ENCODE measurements at places on chromosomes 6 and 20.

DNA sequence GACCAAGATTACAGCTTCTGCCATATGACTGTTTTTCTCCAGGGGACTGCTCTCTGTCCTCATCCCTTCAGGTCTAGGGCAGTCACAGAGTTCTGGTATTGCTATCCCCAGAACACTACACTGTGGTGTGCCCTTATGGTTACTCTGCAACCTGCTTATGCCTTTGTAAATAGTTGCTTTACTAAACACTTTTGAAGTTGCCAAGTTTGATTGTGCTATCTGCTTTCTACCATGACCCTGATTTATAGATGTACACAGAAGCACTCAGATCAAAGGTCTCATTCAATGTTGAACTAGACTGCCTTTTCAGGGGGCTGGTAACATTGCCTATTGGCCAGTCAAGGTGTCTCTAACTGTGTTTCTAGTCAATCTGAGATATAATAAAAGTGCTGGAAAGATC, 794.7 kb downstream of the DHX35 start:
- H3K4me1 ChIP-seq, result no peaks in the 10 kb centered on the region
- no peak overlapping the region for H3K27ac ChIP-seq
- H3K36me3 ChIP-seq, result no peaks in the 10 kb centered on the region
- H3K27me3 ChIP-seq, result no peaks in the 10 kb centered on the region
- no peak for DNase-seq

GRCh38 chr20:50357783-50358161, 152.4 kb upstream of the PTPN1 start:
- H3K4me1 ChIP-seq, result peaks cover 19% of the 10 kb centered on the region
- H3K27ac ChIP-seq, result no peak overlapping the region
- no peak for DNase-seq

DNA sequence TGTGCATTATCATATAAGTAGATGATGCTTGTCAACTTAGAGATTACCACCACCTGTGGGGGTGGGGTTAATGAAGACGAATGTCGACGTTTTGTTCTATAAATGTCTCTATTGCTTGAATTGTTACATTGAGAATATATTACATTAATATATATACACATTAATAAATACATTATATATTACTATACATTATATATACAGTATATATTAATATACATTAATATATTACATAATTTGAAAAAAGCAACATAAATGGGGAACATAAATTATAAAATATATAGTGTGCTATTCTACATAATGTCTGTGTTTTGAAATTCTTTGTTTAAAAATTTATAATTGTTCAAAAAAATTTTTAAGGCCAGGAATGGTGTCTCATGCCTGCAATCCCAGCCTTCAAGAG, 81.1 kb downstream of the ALDH8A1 start:
- no peaks in the 10 kb centered on the region for H3K36me3 ChIP-seq
- H3K27ac ChIP-seq, result no peak overlapping the region
- no peaks in the 10 kb centered on the region for H3K27me3 ChIP-seq
- H3K4me3 ChIP-seq, result no peak overlapping the region
- no peak for DNase-seq

DNA sequence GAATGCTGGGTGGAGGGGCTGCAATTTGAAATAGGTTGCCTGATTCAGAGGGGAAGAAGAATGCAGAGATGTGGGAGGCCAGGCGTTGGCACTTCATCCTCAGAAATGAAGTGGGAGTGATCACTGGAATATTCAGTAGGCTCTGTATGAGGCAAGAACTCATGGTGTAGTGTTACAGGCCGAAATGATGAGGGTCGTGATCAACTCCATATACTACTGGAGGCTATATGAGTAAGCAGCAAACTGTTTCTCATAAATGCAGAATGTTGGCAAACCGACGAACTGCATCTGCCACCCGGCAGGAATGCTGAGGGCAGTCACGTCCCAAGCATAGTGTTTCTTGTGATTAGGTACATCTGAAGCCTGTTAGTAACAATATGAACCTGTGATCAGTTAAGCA, 12.7 kb downstream of the KCNS1 start:
- no peak for DNase-seq
- H3K36me3 ChIP-seq, result peaks cover under 1% of the 10 kb centered on the region
- H3K4me1 ChIP-seq, result peaks cover 3% of the 10 kb centered on the region
- H3K27me3 ChIP-seq, result no peaks in the 10 kb centered on the region
- H3K27ac ChIP-seq, result no peak overlapping the region

- no peak for DNase-seq
- peaks cover 17% of the 10 kb centered on the region for H3K4me1 ChIP-seq
- no peak overlapping the region for H3K27ac ChIP-seq
- peaks cover 36% of the 10 kb centered on the region for H3K27me3 ChIP-seq
- no peaks in the 10 kb centered on the region for H3K36me3 ChIP-seq
These were observed 410 bp downstream of the SYNE1 start for GRCh38 chr6:152636609-152637295.

GRCh38 chr20:45047581-45048119, 53.3 kb downstream of the KCNS1 start:
- H3K4me3 ChIP-seq, result no peak overlapping the region
- H3K27me3 ChIP-seq, result no peaks in the 10 kb centered on the region
- H3K4me1 ChIP-seq, result peaks cover 26% of the 10 kb centered on the region
- H3K27ac ChIP-seq, result no peak overlapping the region
- peaks cover 25% of the 10 kb centered on the region for H3K36me3 ChIP-seq

GRCh38 chr6:33886673-33887144, 82.9 kb upstream of the MLN start:
- DNase-seq, result no peak
- H3K27me3 ChIP-seq, result no peaks in the 10 kb centered on the region
- no peak overlapping the region for H3K4me3 ChIP-seq
- H3K27ac ChIP-seq, result no peak overlapping the region

GRCh38 chr6:138428944-138429598, 25.0 kb downstream of the HEBP2 start:
- no peak overlapping the region for H3K4me3 ChIP-seq
- peaks cover 6% of the 10 kb centered on the region for H3K36me3 ChIP-seq
- no peak overlapping the region for H3K27ac ChIP-seq
- no peaks in the 10 kb centered on the region for H3K27me3 ChIP-seq

GRCh38 chr20:6180531-6180930, 57.7 kb upstream of the FERMT1 start:
- DNase-seq, result peak; percentile 30
- H3K4me1 ChIP-seq, result no peaks in the 10 kb centered on the region
- no peak overlapping the region for H3K4me3 ChIP-seq
- H3K27ac ChIP-seq, result no peak overlapping the region
- peaks cover 2% of the 10 kb centered on the region for H3K27me3 ChIP-seq

DNA sequence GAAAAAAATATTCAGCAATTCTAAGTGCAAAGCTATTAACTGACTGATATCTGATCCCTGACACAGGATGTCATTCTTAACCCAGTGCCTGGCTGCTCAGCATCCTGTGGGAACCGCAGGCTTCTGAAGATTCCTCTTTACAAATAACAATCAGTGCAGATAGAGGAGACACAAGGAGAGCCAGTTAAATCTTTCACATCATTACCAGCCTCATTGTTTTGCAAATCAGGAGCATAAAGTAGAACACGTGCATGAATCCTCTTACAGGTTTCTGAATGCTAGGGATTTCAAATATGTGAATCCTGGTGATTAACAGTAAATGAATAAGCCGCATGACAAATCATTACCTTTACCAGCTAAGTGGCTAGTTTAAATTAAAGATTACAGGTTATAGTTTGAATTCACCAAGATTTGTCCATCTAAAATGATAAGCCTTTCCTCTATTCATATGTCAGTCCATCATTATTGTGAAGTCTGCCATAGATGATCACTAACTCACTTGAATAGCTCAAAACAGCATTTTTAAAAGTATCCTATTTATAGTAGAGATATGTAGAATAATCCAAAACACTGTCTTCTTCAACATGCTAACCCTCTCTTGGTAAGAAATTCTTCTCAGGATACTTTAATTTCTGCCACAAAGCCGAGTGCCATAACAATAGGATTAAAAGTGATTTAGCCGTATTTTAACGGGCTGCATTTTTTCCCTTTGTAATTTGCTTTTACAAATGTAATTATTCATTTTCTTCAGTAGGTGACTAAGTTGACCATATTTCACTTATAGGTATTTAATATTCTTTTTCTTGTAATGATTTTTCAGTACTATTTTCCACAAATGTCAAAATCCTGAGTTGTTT, 367.3 kb upstream of the EPHA7 start:
- H3K27me3 ChIP-seq, result no peaks in the 10 kb centered on the region
- H3K4me1 ChIP-seq, result no peaks in the 10 kb centered on the region
- H3K36me3 ChIP-seq, result no peaks in the 10 kb centered on the region
- no peak overlapping the region for H3K4me3 ChIP-seq

DNA sequence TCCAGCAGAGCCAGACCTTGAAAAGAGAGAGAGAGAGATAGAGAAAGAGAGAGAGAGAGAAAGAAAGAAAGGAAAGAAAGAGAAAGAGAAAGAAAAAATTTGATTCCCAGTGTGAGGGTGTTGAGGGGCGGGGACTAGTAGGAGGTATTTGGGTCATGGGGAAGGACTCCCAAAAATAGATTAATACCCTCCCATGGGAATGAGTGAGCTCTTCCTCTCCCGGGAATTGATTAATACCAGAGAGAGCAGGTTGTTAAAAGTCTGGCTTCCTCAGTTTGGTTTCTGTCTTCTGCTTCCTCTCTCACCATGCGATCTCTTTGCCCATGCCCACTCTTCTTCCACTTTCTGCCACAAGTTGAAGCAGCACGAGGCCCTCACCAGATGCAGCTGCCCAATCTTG, 28.8 kb upstream of the CFAP206 start:
- no peak overlapping the region for H3K4me3 ChIP-seq
- H3K36me3 ChIP-seq, result no peaks in the 10 kb centered on the region
- H3K27me3 ChIP-seq, result no peaks in the 10 kb centered on the region
- no peak for DNase-seq
- H3K4me1 ChIP-seq, result no peaks in the 10 kb centered on the region

DNA sequence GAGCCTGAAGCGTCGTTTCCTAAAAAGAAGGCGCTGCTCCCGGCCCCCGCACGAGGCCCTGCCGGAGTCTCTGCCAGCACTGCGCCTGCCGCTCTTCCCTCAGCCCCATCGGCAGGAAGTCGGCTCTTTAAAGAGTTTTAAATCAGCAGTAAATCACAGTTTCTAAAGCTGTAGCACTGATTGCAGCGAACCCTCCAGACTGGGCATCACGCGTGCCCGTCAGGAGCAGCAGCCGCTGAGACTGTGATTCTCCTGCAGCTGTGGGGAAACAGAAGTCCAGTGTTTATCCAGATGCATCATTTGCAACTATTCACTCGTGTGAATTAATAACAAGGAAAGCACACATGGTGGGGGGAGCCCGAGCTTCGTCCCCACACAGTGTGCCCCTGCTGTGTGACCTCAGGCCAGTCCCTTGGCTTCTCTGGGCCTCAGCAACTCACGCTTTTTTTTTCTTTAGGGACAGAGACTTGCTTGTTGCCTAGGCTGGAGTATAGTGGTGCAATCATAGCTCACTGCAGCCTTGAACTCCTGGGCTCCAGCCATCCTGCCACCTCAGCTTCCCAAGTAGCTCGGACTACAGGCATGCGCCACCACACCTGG, 28.3 kb downstream of the DLL1 start:
- no peak for DNase-seq
- peaks cover 6% of the 10 kb centered on the region for H3K27me3 ChIP-seq
- no peak overlapping the region for H3K4me3 ChIP-seq
- H3K27ac ChIP-seq, result no peak overlapping the region
- no peaks in the 10 kb centered on the region for H3K36me3 ChIP-seq
- no peaks in the 10 kb centered on the region for H3K4me1 ChIP-seq

DNA sequence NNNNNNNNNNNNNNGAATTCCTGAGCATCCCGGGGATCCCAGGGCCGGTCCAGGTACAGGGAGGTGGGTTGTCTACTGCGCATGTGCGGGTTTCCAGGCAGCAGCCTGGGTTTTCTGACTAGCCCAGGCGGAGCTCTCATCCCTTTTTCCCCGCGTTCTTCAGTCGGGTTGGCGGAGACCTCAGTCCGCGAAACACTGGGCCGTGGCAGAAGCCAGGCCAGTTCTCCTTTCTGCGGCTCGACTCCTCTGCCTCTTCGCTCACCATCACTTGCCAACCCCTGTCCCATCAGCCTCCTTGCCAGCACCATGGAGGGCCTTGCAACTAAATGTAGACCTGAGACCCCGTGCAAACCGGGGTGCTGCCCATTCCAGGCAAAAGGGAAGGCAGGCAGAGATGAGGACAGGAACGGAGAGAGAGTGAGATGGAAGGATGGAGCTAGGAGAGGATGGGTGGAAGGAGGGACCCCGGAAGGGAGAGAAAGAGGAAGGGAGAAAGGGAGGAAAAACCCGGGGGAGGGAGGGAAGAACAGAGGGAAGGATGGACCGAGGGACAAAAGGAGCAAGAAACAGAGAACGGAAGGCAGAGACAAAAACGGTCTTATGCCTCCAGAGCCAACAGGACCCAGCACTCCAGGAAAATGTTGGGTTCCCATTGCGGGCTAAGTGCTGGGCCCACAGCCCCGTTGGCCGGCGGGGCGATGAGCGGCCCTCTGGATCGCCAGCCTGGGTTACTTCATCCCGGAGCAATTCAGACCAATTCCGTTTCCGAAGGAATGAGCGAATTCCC, 445.4 kb upstream of the DEFB115 start:
- no peaks in the 10 kb centered on the region for H3K4me1 ChIP-seq
- H3K27ac ChIP-seq, result no peak overlapping the region
- H3K27me3 ChIP-seq, result peaks cover 2% of the 10 kb centered on the region
- H3K4me3 ChIP-seq, result no peak overlapping the region

DNA sequence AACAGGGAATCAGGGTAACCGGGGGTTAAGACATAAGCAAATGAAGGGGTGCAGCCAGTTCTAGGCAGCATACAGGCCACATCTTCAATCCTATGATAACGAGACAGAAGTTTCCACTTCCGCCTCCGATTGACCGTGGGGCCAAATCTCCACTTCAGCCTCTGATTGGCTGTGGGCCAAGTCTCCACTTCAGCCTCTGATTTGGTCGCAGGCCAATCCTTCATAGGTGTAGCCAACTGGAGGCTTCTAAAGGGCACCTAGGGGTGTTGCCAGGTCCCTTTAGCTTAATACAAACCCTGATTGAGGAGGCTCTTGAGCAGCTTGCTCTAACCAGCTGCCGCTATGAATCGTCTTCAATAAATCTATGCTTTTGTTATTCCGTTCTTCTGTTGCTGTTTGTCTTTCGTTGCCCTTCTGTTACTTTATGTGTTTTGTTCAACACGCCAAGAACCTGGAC, 2.1 kb upstream of the ERGIC3 start:
- H3K36me3 ChIP-seq, result peaks cover 4% of the 10 kb centered on the region
- H3K4me3 ChIP-seq, result no peak overlapping the region
- peak; percentile 57 for DNase-seq
- H3K4me1 ChIP-seq, result peaks cover 14% of the 10 kb centered on the region
- H3K27me3 ChIP-seq, result no peaks in the 10 kb centered on the region
